ENCODE measurements at places on chromosomes 11 and 22.

GRCh38 chr22:19800761-19801244 lies 40.2 kb downstream of the TBX1 start:
- peak; percentile 58 for ATAC-seq

GRCh38 chr22:46905415-46905814 lies 143.0 kb downstream of the TBC1D22A start:
- no peak for ATAC-seq

- peak; percentile 99 for ATAC-seq
Measured at GRCh38 chr22:22357024-22357883, 112.7 kb downstream of the VPREB1 start.

DNA sequence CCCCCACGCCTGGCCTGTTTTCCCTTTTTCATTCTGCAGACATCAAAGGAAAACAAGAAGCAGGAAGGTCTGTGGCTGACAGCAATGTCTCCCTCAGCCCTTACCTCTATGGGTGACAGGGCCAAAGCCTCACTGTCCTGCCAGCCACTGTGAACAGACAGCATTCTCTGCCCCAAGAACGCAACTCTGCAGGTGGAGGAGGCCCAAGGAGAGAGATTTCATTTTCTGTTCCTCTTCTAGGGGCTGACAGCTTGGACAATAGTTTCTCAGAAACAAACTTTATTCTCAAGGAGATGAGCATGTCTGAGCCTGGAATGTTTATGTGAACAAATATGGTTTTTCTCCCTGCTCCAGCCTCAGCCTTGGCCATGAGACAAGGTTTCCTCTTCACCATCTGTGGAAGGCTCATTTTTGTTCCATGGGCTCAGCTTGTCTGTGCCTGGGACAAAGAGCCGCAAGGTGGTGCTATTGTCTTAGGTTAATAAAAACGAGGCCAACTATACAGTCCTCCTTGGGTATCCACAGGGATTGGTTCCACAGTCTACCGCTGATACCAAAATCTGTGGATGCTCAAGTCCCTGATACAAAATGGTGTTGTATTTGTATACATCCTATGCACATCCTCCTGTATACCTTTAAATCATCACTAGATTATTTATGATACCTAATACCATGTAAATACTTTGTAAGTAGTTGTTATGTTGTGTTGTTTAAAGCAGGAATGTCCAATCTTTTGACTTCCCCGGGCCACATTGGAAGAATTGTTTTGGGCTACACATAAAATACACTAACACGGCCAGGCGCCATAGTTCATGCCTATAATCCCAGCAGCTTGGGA lies 5.8 kb downstream of the PIWIL3 start:
- peak; percentile 97 for ATAC-seq

DNA sequence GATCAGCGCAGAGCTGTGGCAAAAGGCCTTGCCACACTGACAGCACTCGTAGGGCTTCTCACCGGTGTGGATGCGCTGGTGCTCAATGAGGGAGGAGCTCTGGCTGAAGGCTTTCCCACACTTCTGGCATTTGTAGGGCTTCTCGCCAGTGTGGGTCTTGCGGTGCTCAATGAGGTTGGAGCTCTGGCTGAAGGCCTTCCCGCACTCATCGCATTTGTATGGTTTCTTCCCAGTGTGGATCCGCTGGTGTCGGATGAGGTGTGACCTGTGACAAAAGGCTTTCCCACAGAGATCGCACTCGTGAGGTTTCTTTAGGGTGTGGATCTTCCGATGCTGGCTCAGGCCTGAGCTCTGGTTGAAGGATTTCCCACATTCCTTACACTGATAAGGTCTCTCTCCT lies 6.9 kb downstream of the ZNF70 start:
- ATAC-seq = no peak

- no peak for ATAC-seq
Measured at GRCh38 chr11:86574493-86575207, 97.8 kb downstream of the ME3 start.

DNA sequence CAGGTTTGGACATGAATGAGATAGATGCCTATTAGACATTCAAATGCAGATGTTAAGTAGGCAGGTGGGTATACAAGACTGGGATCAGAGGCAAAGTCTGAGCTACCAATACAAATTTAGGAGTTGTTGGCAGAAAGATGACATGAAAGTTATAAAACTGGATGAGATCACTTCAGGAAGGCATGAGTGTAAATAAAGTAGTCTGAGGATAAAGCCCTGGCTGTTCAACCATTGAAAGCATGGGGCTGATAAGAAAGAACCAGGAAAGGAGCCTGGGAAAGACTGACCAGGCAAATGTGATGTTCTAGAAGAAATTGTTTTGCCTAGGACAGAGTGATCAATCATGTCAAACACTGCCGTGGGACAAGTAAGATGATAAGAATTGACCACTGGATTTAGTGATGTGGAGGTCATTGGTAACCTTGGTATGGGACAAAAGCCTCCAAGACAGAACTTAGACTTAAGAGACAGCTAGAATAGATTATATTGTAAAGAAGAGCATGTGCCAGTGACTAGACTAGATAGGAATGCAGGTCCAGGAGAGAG lies 98.5 kb downstream of the EHF start:
- ATAC-seq = no peak

- ATAC-seq = no peak
Measured at GRCh38 chr11:12430351-12430750, 53.0 kb downstream of the PARVA start.

- peak; percentile 61 for ATAC-seq
Measured at GRCh38 chr11:109945626-109946321, 147.4 kb upstream of the ZC3H12C start.
